CD14-positive monocyte (primary cell): ENCODE measurements at places on chromosomes 13 and 19. TPM values are rescaled to one million over a fixed set of nuclear protein-coding genes. Genes with fewer than 3 reads are reported as not detected.

DNA sequence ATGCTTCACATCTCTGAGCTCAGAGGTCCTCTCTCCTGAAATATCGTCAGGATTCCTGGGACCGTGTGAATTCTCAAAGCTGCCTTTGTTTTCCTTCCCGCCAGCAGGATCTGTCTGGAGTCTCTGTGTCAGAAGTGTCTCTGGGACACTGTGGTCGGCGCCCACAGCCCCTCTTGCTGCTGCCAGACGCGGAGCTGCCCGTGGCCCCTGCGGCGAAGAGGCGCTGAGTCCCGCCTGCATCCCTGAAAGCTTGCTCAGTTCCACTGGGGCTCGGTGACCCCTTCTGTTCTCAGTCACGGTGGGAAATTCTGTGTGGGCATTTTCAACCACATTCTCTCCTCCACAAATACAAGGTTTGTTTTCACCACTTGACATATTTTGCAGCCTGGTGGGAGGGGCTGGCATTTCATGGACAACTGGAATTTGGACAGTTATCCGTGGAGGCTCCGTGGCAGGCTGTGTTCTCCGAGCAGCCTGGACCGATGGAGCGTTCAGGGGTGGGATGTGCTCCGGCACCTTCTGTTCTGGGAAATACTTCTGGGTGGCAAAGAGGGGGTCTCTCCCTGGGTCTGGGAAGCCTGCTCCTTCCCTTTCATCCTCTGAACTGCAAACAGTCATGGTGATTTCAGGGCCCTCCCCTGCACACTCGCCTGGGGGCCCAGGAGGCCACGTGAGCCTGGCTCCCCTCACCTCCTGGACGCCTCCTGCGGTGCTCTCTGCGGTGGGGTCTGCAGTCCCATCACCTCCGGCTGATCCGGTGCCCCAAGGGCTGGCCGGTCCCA, 42.6 kb upstream of the GRTP1 start:
- no peaks in the 10 kb centered on the region for H3K36me3 ChIP-seq
- H3K4me1 ChIP-seq = peaks cover 23% of the 10 kb centered on the region
- no peak for DNase-seq
- H3K27me3 ChIP-seq = no peaks in the 10 kb centered on the region
- H3K4me3 ChIP-seq = no peak overlapping the region

GRCh38 chr19:4967738-4968461, 1.0 kb upstream of the KDM4B start:
- H3K36me3 ChIP-seq = no peaks in the 10 kb centered on the region
- DNase-seq = peak; percentile 42
- H3K4me1 ChIP-seq = peaks cover 42% of the 10 kb centered on the region
- H3K4me3 ChIP-seq = peak overlapping the region; percentile 73

DNA sequence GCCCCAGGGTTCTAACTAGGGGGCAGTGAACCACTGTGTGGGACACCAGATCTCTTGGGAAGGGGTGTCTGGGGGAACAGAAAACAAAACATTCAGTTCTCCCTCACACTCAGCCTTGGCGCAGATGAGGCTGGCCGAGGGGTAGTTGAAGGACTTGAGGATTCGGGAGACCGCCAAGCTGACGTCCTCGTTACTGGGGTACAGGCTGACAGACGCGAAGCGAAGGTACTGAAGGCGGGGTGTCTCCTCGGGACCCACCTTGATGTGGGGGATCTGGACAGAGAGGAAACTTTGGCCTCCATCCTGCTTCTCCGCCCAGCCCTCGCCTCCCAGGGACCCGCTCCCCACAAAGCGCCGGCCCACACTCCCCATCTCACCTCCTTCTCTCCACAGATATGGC, 7.6 kb downstream of the GRIK5 start:
- no peak overlapping the region for H3K4me3 ChIP-seq
- DNase-seq = no peak
- no peaks in the 10 kb centered on the region for H3K27me3 ChIP-seq
- no peak overlapping the region for H3K27ac ChIP-seq
- H3K36me3 ChIP-seq = no peaks in the 10 kb centered on the region

- H3K4me3 ChIP-seq = peak overlapping the region; percentile 78
- no peaks in the 10 kb centered on the region for H3K36me3 ChIP-seq
- H3K4me1 ChIP-seq = peaks cover 18% of the 10 kb centered on the region
- DNase-seq = peak; percentile 87
- no peaks in the 10 kb centered on the region for H3K27me3 ChIP-seq
- peak overlapping the region; percentile 89 for H3K27ac ChIP-seq
Measured at GRCh38 chr19:48362716-48363499, 832 bp downstream of the TMEM143 start.

- no peak for DNase-seq
- no peak overlapping the region for H3K4me3 ChIP-seq
- H3K27ac ChIP-seq = no peak overlapping the region
- H3K36me3 ChIP-seq = no peaks in the 10 kb centered on the region
- no peaks in the 10 kb centered on the region for H3K4me1 ChIP-seq
- H3K27me3 ChIP-seq = peaks cover 3% of the 10 kb centered on the region
Measured at GRCh38 chr13:110233181-110233950, 73.6 kb downstream of the COL4A1 start.

DNA sequence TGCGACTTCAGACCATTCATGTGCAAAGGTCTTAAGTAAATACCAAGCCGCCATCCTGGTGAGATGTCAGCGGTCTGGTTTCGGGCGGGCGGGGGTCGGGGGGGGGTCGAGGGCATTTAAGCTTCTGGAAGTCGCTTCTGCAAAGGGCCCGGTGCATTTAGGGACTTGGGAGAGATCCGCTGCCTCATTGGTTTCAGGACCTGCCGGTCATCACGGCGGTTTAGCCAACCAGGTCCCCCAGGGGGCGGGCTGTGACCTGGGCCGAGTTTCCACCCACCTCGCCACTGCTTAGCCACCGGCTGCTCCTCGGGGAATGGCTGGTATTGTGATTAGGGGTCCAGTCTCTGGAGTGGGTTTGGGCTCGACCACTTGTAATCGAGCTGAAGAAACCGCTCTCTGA, 7.8 kb downstream of the ANKLE1 start:
- no peak overlapping the region for H3K27ac ChIP-seq
- peaks cover 21% of the 10 kb centered on the region for H3K36me3 ChIP-seq
- H3K4me1 ChIP-seq = peaks cover 15% of the 10 kb centered on the region
- DNase-seq = peak; percentile 55

Gene HOMER3
- polyA plus RNA-seq = 88.1 and 133 TPM in 2 replicates

Gene ZNF534
- not detected in 2 replicates for polyA plus RNA-seq
